Lung microvascular endothelial cell (primary cell): ENCODE measurements at places on chromosomes 13 and 19.

DNA sequence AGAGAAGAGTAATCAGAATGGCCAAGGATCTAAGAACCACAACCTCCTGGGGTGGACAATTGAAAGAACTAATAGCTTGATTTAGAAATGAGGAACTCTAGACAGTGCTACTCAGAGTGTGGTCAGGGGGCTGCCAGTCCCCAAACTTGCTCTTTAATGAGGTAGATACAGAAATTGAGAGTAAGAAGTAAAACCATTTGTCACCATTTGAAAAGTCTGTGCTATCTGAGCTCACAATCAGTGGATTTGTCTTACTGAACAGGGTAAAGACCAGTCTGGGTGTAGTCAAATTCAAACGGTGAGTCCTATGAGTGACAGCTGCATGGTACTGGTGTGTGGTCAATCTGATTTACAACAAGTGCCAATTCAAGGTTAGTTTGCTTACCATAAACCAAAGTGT lies 118.9 kb downstream of the KL start:
- DNase-seq: no peak

GRCh38 chr19:4647676-4648644 lies 8.6 kb downstream of the TNFAIP8L1 start:
- peak; percentile 91 for DNase-seq

DNA sequence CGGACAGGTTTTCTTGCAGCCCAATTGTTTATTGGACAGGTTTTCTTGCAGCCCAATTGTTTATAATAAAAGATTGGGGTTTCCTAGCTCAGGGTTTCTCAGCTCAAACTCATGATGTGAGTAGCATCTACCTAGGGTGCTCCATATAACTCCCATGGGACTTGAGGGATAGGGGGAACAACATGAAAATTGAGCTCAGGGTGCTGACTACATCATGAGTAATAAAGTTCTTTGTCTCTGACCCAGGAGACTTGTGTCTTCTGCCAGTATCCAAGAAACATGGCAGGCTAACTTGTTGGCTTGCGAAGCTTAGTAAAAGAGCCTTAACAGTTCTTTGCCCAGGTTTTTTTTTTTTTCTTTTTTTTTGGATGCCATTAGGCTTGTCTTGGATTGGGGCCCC lies 59.2 kb upstream of the MYCBP2 start:
- no peak for DNase-seq

DNA sequence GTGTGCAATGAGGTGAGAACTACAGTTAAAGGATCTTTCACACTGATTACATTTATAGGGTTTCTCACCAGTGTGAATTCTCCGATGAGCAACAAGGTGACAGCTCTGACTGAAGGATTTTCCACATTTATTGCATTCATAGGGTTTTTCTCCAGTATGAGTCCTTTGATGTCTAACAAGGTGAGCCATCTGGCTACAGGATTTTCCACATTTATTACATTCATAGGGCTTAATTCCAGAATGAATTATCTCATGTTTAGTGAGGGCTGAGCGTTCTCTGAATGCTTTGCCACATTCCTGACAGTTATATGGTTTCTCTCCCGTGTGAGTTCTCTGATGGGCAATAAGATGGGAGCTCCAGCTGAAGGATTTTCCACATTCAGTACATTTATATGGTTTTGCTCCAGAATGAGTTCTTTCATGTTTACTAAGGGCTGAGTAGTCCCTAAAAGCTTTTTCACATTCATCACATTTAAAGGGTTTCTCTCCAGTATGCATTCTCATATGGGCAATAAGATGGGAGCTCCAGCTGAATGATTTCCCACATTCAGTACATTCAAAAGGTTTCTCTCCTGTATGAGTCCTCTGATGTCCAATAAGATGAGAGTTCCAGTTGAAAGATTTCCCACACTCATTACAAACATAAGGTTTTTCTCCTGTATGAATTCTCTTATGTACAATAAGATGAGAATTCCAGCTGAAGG lies 4.4 kb upstream of the C19orf18 start:
- peak; percentile 3 for DNase-seq

DNA sequence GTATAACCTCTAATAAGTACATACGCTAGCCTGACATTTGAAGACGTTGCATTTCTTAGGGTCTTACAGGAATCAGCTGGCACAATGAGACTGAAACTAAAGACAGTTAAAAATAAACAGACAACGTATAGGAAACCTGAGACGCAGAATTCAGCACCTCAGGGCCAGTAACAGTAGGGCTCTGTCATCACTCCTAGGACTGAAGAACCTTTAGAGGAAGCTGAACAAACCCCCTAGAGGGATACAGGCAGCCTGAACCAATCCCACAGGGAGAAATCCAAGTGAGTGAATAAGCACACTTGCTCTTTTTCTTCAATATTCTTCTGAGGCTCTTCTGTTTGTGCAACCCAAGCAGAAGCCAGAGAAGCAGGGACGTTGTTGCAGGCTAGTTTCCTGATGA lies 53.9 kb upstream of the KLHL1 start:
- no peak for DNase-seq

DNA sequence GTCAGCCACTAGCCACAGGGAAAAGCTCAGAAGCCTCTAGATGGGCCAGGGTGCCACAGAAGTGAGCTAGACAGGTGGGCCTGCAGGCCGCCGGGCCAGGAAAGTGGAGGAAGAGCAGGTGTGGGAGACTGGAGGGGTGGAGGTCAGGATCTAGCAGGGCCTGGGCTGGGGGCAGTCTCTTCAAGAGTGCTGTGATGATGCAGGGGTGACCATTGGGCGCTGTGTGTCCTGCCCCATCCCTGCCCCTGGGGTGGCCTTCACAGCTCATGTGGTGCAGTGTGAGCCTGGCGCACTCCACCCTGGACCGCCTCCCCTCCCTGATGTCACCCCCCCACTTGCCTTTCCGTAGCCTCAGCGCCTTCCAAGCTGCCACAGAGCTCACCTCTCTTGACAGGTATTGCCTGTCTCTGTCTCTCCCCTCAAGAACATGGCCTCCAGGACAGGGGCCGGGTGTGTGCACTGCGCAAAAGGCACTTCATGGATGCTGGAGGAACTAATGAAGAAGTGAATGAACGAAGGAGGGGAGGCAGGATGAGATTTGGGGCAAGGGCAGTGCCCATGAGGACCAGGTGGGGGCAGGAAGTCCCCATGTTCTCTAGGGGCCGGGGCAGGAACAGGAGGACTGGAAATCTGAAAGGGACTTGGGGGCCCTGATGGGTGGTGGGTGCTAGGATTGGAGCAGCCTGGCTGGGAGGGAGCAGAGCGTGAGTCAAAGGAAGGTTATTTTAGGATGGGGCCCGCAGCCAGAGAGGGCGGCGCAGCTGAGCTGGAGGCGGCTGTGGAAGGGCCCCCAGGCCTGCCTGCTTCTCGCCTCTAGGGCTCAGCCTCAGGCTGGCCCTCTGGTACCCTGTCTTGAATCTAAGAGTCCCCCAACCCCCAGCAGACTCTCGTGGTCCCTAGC lies 6.6 kb downstream of the SSBP4 start:
- DNase-seq: no peak

GRCh38 chr13:21895779-21896178 lies 224.9 kb downstream of the FGF9 start:
- no peak for DNase-seq

DNA sequence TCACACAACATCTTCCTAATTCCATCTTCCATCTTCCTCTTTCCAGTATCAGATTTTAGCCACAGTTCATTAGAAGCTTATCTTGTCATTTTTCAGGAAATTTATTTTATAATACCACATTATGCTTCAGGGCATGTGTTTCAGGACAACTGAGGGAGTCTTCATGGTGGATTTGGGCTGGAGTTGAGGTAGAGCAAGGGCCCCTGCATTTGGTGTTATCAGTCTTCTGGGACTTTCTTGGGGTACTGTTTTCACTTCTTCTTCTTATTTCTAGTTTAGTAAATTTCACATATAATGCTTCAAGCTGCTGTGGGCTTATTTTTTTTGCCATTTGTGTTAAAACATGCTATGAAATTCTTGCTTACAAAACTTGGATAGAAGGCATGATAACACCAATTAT lies 188.7 kb downstream of the LHFPL6 start:
- no peak for DNase-seq

DNA sequence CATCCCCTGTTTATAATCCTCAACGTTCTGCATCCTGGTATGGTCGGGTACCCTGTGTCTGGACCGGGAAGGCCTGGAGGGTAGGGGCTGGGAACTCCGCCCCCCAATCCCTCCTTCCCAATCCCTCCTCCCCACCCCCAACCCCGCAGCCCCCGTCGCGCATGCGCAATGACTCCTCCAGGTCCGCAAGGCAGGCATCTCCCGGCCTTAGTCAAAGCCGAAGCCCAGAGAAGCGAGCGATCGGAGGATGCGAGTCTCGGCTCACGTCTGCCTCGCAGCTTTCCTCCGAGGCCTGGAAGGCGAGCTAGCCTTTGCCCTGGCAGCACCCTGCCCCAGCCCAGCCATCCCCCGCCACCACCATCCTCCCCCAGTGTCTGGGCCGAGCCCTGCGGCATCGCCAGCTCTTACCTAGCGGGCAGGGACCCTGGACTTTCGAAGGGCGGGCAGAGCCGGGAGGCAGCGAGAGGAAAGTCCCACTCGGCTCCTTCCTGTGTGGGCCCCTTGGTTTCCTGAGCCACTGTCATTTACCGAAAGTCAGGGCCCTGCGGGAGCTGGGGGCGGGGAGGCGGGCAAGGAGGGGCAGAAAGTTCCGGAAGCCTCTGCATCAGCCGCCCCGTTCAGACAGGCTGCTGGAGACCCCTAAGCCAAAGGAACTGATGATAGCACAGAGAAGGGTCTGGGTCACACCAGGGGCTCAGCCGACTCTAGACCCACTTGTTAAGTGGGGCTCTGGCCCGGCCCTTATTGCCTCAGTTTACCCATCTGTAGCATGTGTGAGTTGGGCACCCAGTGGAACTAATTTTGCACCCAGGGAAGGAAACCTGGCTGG lies at the start of gene JAK3:
TSS of gene JAK3 (minus strand) at position 445 of the 829 bp plus-strand sequence. CDS start 3,565 bp downstream, outside the sequence.
- DNase-seq: peak; percentile 75

- DNase-seq: no peak
These were observed 9.7 kb downstream of the PCCA start for GRCh38 chr13:100098445-100099116.

- DNase-seq: no peak
These were observed 24.6 kb downstream of the POP4 start for GRCh38 chr19:29630655-29631054.

- DNase-seq: no peak
These were observed 772 bp downstream of the GPC6 start for GRCh38 chr13:93227280-93227877.

DNA sequence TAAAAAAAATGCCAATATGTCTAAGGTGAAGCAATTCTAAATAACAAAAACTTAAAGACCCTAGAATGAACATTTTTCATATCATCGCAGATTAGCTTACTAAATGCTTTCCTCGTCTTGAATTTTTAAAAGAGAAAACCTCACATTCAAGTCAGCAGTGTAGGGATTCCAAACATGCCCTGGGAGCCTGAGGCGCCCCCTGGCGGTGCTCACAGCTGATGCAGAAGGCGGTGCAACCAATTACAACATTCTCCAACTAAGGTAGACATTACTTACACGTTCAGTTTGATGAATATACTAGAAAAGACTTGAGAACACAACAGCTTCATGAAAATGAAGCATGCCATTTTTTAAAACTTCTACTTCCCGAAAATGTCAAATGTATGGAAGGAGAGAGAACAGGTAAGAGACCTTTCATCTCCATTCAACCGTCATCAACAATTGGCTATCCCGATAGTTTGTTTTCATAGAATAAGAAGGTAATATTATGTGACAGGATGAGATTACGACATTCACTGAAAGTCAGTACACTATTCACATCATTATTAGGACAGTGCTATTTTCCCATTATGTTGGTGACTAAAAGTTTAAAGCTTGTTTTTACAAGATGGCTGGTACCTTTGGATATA lies 304.4 kb downstream of the DCLK1 start:
- no peak for DNase-seq

GRCh38 chr13:39783051-39783450 lies 127.6 kb downstream of the COG6 start:
- DNase-seq: peak; percentile 78
